ENCODE measurements at places on chromosomes 2 and 18. TPM values are rescaled to one million over a fixed set of nuclear protein-coding genes. Genes with fewer than 3 reads are reported as not detected.

DNA sequence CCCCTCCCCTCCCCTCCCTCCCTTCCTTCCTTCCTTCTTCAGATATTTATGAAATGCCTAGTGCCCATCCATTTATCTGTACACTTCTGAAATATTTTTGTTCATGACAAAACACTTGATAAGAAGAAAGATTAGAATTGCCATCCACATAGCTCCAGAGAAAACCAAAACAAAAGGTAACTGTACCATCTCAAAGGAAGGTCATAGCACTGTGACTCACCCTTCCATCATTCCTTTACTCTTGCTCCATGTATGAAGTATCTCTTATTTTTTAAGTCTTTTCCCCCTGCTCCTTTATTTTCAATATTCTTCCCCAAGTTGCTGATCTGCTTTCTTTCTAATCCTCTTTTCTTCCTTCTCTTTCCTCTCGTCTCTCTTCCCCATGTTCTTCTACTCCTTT, 9.9 kb downstream of the CNTNAP5 start:
- no peak for DNase-seq

The MYCN gene
- 0.80 TPM for total RNA-seq

GRCh38 chr2:205646680-205647079, 35.6 kb upstream of the NRP2 start:
- DNase-seq = no peak

The FAM228A gene
- 0.89 TPM for total RNA-seq

- DNase-seq = no peak
Observed at GRCh38 chr2:100978582-100979191, 23.4 kb upstream of the RPL31 start.

- DNase-seq = no peak
Observed at GRCh38 chr18:33467531-33467930, 27.0 kb upstream of the CCDC178 start.

GRCh38 chr2:12806549-12807242, 90.0 kb downstream of the TRIB2 start:
- DNase-seq = no peak

DNA sequence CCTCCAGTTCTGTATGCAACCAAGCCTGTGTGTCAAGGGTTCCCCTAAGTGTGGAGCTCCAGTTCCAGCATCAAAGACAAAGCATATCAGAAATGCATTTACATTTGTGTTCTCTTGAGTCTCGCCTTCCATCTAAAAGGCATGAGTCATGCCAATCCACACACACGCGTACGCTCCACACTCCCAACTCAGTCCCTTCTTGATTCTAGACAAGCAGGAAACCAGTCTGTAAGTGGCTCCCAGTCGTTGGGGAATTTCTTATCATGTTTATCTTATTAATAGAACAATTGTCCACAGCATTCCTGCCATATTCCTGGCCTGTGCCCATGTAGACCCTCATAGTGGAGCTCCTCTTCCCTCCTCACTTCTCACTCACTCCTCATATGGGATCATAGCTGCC, 86.4 kb upstream of the SLC35G4 start:
- DNase-seq = no peak

DNA sequence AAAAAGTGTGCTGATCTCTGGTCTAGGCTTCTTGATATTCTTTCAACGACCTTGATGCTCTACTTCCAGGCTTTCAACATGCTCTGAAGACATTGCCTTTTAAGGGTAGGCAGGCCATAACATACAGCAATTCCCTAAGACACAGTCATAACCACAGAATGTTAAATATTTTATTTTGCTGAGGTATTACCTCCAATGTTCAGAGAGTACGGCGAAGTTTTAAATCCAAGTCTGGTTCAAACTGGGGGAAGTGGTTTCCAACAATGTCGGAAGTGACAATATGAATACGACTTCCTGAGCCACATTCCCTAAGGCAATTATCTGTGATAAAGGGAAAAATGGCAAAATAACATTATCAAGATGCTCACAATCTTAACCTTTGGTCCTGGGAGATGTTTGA, 1077.9 kb upstream of the PIK3C3 start:
- DNase-seq = no peak

- DNase-seq = no peak
Observed at GRCh38 chr2:223943561-223944008, 1.6 kb downstream of the WDFY1 start.

The APCDD1 gene
- 158 TPM for total RNA-seq

The HOXD8 gene
- total RNA-seq = 6.0 TPM

The PROKR1 gene
- total RNA-seq = not detected

The VIL1 gene
- 0.85 TPM for total RNA-seq

The PCARE gene
- total RNA-seq = 0.04 TPM

Data from suprapubic skin (tissue), 4 donors.